ENCODE measurements at places on chromosomes 7 and 10.
A peak's percentile ranks its signal among the peaks of the same experiment; 100 is the strongest.

- DNase-seq = no peak
Observed at GRCh38 chr10:55466806-55467504, 665.9 kb upstream of the PCDH15 start.

DNA sequence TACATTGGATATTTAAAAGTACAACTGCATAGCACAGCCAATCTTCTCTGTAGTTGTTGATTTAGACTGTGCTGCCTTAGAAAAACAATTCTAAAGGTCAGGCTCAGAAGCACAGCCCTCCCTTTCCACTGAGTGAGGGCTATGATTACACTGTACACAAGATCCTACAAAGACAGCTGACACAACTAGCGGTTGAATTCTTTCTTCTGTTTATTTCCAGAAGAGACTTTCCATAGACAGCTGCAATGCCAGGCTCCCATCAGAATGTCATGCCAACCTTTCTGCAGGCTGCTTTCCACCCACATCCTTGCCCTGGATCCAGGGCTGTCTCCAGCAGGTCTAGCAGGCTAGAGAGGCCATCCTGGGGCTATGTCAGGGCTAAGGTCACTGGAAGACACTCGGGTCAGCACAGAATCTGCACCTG lies 39.3 kb downstream of the FAM13C start:
- peak; percentile 50 for DNase-seq

GRCh38 chr10:77768039-77768438 lies 130.4 kb upstream of the KCNMA1 start:
- DNase-seq = no peak

DNA sequence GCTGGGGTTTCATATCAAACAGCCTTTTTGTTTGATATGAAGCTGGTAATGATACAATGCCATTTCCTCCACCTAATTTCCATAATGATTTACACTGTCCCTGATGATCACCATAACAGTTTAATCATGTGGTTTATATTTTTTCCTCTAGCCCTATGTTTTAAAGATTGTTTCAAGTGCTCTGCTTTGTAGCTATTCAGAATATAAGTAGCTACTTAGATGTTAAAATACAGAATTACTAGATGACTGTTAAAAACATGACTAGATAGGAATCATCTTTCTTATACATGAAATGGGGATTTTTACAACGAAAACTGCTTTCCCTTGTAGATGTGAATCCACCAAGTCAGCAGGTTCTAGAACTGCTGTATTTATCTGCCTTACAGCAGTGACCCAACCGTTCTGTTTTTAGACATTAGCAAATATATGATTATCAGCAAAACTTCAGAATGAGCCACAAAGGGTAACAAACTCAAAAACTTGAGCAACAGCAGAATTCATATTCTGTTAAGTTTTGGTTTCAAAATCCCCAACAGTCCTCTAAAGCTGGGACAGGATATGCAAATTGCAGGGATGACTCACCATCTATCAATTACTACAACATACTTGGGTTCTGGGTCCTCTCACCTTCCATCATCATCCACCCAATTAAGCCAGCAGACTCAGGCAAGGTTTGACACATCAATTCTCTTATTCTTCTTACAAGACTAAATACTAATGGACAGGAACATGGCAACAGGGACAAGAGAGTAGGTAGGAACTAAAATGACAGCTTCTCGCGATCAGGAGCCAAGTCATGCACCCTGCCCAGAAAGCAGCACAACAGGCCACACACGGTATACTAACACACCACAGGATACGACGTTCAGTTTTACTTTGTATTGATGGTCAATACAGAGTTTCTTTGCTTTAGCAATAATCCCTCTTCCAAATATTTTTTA lies 83.9 kb downstream of the PIP4K2A start:
- no peak for DNase-seq

GRCh38 chr10:32957341-32958084 lies 517 bp downstream of the ITGB1 start:
- DNase-seq = no peak

DNA sequence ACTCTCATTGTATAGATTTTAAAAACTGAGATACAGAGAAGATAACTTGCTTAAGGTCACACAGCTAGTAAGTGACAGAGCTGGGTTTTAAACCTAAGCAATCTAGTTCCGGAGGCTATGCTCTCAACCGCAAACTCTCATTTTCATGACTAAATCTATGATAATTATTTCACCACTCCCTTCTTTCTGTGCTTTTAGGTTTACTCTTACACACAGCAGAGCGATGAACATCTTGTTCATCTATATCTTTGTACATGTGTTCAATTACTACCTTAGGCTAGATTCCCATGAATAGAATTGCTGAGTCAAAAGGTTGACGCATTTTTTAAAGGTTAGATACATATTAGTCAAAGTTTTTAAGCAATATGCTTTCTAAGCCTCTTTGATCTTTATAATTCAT lies 154.8 kb downstream of the CHN2 start:
- no peak for DNase-seq

DNA sequence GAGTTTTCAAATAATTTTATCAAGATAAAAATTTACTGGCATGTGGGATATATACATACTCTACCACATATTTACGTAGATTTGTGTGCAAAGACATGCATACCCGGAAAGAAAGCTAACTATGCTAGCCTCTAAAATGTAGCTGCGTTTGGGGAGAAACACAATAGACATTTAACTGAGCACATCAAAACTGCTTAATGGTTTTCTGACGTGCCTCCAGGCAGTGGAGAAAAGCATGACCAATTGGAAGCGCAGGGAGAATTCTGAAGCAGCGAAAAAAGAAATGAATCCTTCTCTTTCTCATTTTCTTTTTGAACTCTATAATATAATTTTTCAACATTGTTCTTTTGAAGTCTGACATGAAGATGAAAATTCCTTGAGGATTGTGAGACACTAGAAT lies 60.3 kb upstream of the LYZL1 start:
- no peak for DNase-seq

- no peak for DNase-seq
Observed at GRCh38 chr7:43766564-43766963, 8.1 kb downstream of the BLVRA start.

DNA sequence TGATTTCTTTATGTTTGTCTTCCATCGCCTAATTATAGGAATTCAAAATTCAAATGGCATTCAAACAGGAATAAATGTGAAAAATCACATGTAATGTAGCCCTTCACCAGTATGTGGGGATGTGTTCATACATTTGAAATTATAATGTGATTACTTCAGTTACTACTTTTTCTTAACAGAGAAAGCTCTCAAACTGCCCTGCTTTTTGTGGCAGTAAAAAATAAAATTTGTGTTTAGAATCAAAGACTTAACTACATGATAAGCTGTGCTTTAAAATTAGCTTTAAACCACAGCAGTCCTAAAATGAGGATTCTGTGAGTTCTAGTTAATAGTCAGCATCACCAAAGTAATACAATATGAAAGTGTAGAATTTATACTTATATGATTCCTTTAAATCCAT lies 7.8 kb upstream of the HERC4 start:
- peak; percentile 71 for DNase-seq

DNA sequence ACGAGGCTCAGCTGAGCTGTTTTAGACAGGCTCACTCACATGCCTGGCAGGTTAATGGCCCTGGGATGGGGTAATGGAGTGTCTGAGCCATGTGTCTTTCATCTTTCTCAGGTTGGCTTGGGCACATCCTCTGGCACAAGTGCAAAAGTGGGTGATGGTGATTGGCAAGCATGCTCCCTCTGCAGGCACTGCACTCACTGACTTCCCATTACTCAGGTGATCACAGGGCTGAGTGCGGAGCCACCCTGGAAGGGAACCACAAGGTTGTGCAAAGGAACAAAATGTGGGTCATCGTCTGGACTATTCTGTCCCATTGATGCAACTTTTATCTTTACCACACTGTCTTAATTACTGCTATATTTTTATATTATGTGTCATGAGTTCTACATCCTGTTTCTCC lies 244.1 kb upstream of the AKR1E2 start:
- DNase-seq = no peak
